H1 (cell line): ENCODE measurements at places on chromosomes 3 and 15.

DNA sequence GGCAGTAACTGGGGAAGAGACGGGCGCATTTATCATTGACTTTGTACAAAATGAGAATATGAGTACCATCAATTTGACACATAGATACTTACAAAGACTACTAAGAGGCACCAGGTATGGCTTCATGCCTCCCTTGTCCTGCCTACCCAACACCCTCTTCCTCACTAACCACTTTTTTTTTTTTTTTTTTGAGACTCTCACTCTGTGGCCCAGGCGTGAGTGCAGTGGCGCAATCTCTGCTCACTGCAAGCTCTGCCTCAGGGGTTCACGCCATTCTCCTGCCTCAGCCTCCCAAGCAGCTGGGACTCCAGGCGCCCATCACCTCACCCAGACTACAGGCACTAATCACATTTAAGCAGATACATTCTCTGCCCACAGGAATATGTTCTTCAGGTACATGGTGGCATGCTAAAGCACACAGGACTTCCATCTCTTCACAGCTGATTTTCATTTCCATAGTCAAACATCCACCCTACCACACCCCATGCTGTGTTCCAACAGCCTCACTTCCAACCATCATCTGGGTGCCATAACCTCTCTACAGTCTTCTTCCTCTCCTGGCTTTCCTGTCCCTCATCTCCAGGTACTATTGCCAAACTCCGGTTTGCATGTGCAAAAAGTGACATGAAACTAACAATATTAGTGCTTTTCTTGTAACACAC is 41.7 kb downstream of the RAB27A start:
- no peak for DNase-seq

- DNase-seq, result no peak
These were observed 6.4 kb downstream of the ALG1L2 start for GRCh38 chr3:130088061-130088460.

DNA sequence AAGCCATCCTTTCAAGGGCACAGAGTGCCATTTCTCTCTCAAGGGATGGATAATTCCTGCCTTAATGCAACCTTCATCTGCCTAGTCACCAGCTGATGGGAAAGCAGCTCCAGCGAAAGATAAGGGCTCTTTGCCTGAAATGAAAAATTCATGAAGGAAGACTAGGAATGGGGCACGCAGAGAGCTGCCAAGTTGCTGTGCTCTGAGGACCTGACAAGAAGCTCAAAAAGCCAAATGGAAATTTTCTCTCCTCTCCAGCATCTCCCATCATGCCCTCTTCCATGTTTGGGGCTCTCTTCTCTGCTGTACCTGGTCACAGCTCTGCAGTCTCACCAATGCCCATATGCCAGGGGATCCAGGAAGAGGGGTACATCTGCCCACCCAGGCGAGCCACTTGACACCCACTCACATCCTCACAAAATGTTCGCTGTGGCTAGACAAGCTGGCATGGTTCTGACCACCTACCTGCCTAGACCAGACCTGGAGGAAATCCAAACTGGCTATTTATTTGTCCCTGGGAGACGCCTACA is 29.3 kb upstream of the ABHD2 start:
- DNase-seq, result no peak

DNA sequence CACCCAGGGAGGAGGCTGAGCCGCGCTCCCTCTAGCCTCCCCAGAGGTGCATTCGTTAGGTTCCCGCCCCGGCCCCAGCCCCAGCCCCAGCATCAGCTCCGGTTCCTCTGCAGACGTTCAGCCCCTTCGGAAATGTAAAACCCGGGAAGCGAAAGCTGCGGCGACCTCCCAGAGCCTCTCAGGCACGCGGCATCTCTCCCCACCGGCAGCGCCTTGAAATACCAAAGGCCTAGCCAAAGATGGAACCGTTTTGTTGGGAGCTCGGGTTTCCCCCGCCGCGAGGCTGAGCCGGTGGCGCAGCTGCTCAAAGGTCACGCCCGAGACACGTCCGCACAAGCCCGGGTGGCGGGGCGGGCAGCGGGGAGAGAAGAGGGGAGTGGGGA is 77.8 kb upstream of the HES1 start:
- peak; percentile 79 for DNase-seq

- no peak for DNase-seq
These were observed 704.7 kb upstream of the ROBO1 start for GRCh38 chr3:80472459-80472858.

- no peak for DNase-seq
These were observed 2.0 kb downstream of the WNT7A start for GRCh38 chr3:13877911-13878280.

DNA sequence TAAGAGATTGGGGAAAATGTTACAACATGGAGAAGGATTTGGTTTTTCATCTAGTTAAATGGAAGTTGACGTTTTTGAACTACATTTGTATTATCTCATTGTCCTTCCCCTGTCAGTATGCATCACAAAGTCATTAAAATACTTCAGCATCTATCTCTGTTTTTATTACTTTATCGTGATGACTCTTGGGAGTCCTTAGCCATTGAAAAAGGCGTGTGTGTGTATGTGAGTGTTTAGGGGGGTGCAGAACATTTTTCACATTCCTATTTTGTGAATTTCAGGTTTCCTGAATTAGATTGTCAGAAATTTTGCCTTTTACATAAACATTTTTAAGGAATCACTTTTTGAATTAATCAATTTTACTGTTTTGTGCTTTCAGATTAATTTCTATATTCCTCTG is 360.6 kb upstream of the SGO1 start:
- DNase-seq, result no peak

GRCh38 chr15:40421246-40422157 is 15.9 kb downstream of the IVD start:
- peak; percentile 95 for DNase-seq

DNA sequence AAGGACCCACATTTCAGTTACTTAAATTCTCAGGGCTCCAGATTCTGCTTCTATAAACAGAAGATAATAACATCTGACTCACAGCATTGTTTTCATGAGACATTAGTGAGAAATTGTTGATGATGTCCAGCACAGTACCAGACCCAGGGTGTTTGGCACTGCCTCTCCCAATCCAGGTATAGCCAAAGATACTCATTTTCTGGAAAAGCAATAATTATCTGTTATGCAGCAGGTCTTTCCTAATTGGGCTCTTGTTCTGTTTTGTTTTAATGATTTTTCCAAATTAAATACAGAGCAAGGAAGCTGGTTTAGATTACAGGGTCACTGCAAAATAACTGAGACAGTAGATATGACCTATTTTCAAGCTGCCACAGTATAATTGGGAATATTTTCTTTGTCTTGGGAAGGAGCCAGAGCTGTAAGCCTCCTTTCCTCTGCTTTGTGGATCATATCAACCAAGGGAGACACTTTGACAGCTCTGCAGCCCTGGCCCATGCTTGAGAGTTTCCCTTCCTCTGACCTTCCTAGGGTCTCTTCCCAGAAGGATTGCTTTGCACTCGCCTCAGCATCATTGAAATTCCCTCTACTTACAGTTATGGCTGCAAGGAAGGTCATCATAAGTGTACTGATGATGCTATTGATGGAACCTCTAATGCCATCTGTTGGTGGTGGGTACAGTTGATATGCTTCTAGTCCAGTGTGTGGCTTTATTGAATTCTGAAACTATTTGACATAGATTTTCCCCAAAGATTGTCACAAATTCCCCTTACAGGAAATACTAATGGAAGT is 522.4 kb upstream of the ADAMTS9 start:
- no peak for DNase-seq

DNA sequence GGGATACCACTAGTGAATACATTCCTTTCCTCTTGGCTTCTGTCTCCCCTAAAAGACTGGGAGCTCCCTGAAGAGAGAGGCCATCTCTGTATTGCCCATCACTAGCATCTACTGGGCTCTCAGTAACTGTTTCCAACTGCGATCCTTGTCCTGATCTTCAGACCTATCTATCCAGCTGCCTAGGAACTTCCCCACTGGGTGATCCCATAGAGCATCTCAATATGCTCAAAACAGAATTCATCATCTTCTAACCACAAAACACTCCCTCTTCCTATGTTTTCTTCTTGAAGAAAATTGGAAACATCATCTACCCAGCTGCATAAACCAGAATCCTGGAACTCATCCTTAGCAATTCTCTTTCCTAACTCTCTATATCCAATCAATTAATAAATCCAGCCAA is 54.6 kb downstream of the PLD1 start:
- DNase-seq, result no peak

DNA sequence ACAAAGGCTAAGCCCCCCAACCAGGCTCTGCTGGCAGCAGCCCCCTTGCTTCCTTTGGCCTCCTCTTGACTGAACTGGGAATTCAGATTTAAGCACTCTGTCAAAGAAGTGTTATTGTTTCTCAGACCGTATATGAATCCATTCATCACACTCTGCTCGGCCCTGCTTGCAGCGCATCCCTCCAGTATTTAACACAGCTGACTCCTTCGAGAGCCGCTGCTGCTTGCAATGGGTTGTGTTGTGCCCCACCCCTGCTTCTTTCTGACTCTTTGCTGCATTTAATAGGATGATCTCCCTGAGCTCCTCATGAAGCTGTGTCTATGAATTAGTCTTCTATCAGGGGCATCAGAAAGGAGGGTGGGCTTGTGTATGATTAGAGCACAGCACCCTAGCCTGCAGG is 31.2 kb downstream of the C3orf20 start:
- peak; percentile 32 for DNase-seq

DNA sequence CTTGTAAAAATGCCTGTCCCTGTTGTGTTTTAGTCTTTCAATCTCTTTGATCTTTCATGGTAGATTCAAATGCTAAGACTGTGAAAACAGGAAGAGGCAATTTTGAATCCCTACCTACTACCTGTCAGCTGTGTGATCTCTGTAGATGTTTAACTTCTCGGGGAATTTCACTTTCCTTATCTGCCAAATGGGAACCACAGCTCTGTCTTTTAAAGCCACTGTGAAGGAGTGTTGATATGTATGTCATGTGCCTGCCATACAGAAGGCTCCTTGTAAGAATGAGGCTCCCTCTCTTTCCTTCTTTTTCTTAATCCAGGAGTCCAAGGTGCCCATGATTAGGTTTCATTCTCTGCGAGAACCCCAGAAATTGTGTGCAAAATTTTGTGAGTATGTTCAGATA is 139.6 kb upstream of the ADAMTS9 start:
- DNase-seq, result no peak

DNA sequence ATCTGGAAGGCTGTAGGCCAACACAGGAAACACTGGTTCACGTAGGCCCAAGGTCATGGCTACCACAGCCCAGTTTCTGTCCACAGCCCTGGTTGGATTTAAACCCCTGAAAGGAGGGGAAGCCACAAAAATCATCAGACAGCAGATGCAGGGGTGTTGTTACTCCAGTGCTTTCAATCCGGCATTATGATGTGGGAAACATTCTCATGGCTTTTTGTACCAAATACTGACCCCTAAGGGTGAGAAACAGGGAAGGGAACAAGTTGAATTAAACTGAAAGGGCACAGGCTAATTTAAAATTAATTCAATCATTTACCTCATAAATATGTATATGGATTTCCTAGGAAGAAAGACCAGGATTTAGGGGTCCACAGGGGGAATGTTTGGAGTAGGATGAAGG is 375.6 kb downstream of the CTNNB1 start:
- DNase-seq, result no peak

DNA sequence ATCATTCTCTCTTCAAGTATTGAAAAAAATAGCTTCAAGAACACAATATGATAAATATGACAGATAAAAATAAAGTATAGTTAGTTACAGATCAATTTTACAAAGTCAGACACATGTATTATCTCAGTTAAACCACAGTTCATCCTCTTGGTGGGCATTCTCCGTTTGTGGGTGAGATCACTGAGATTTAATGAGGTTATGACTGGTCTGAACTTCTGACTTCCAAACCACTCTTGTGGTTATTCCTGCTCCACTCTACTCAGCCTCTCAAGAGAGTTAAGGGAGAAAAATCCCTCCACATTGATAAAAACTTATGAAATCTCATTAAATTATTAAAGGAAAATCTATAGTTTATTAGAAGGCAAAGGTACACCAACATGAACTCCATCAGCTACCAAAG is 229.9 kb upstream of the LRTM1 start:
- DNase-seq, result no peak

- DNase-seq, result no peak
These were observed 194.6 kb downstream of the SOX2 start for GRCh38 chr3:181906338-181906737.

DNA sequence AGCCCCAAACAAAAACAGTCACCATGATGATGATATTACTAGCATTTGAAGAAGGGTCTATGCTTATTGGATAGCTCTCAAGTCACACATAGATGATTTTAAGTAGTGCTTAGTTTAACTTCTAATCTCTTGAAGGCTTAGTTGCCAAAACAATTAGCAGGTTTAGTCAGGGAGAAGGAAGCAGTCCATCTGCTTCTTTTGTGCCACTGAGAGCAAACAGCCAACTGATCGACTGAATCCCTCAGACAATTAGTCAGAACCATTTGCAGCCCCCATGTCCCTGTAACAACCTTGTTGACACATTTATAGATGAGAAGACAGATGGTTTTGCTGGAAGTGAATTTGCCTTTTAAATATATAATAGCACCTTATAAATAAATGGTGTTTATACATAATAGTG is 585.1 kb upstream of the SUCLG2 start:
- no peak for DNase-seq

- no peak for DNase-seq
These were observed 59.9 kb downstream of the KAT2B start for GRCh38 chr3:20100151-20100550.

DNA sequence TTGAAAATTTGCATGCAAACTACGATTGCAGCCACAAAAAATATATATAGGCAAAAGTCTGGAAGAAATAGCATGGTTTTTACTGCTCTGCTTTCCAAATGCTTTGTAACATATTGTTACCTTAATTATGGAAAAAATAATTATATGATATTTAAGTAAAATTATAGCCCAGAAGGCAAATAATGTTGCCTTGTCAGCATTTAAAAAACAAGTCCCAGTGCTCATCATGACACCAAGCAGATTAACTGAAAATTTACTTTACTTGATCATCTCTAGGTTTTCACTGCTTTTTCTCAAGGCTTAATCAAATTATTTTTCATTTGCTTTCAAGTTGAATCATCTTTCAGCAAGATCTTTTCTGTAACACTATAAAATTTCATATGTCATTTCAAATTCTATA is 262.9 kb downstream of the ZMAT3 start:
- DNase-seq, result no peak

DNA sequence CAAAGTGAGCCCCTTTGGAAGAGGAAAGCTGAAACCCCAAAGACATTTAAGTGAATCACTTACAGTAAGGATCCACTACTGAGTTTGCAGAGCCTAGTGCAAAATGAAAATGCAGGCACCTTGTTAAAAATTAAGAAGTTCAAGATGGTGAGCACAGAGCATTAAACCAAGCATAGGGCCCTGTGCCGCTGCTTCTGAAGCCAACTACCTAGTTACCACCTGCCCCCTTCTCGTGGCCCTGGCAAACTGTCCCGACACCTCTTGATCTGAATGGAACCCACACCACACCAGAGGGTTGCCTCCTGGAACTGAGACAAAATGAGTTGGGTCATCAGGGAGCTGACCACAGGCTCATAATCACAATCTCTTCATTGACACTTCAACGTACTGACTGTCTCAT is 25.6 kb downstream of the LRRC2 start:
- no peak for DNase-seq

- no peak for DNase-seq
These were observed 27.4 kb downstream of the TASOR start for GRCh38 chr3:56655709-56656108.

- no peak for DNase-seq
These were observed 86.6 kb downstream of the SNRK start for GRCh38 chr3:43372809-43373559.
